ENCODE measurements at places on chromosomes 13 and 19.

DNA sequence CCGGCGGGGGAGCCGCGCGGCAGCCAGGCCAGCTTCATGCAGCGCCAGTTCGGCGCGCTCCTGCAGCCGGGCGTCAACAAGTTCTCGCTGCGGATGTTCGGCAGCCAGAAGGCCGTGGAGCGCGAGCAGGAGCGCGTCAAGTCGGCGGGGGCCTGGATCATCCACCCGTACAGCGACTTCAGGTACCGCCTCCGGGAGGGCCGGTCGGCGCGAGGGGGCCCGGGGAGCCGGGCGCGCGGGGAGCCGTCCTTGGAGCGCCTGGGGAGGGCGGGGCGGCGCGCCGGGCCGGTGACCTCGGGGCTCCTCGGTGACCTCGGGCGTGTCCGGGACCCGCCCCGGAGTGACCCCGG lies 690 bp downstream of the HCN2 start:
- no peak for DNase-seq

- no peak for DNase-seq
These were observed 126.6 kb upstream of the UFM1 start for GRCh38 chr13:38223089-38223488.

DNA sequence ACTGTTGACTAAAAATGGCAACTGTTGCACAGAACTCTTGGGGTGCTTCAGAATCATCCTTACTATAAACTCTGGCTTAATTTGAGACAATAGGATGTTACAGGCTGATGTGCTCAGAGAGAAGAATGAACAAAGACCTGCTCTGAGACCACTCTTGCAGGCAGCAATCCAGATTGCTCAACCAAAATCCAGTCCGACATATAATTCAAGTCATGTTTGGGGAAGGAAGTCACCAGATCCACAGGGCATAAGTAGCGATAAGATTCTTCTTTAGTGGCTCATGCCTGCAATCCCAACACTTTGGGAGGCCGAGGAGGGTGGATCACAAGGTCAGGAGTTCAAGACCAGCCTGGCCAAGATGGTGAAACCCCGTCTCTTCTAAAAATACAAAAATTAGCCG lies 20.6 kb downstream of the MTMR6 start:
- DNase-seq, result no peak

- no peak for DNase-seq
These were observed 88.1 kb upstream of the SOX21 start for GRCh38 chr13:94800423-94800822.

DNA sequence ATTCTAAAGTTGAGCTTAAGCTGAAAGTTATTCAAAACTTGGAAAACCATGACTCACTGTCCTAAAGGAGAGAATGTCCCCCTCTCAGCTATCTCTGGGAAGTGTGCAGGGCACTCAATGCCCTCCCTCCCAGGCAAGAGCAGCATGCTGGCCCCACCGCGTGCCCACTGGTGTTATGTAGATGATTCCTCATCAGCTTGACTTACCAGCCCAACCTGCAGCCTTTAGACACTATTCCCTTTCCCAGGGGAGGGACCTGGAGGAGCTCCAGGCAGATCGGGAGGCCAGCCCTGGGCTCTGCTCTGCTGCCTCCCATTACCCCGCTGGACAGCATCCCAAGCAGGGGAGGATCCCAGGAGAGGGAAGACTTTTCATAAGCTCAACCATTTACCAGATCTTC lies 124.6 kb downstream of the FGF14 start:
- DNase-seq, result no peak

- DNase-seq, result no peak
These were observed 1.7 kb downstream of the MADCAM1 start for GRCh38 chr19:497869-498510.
